ENCODE measurements at places on chromosomes 6 and 20. TPM values are rescaled to one million over a fixed set of nuclear protein-coding genes. Genes with fewer than 3 reads are reported as not detected.

GRCh38 chr20:728256-728944, 39.9 kb downstream of the SLC52A3 start:
- H3K36me3 ChIP-seq, result no peaks in the 10 kb centered on the region
- DNase-seq, result peak; percentile 67
- H3K27me3 ChIP-seq, result peaks cover 43% of the 10 kb centered on the region
- H3K4me1 ChIP-seq, result no peaks in the 10 kb centered on the region
- no peak overlapping the region for H3K27ac ChIP-seq
- peak overlapping the region; percentile 10 for H3K4me3 ChIP-seq

- no peaks in the 10 kb centered on the region for H3K36me3 ChIP-seq
- peaks cover 10% of the 10 kb centered on the region for H3K27me3 ChIP-seq
- no peak overlapping the region for H3K4me3 ChIP-seq
- peaks cover 9% of the 10 kb centered on the region for H3K4me1 ChIP-seq
- no peak for DNase-seq
- H3K27ac ChIP-seq, result no peak overlapping the region
Measured at GRCh38 chr20:54094268-54094580, 23.8 kb upstream of the BCAS1 start.

- no peaks in the 10 kb centered on the region for H3K4me1 ChIP-seq
- H3K27ac ChIP-seq, result no peak overlapping the region
- H3K36me3 ChIP-seq, result no peaks in the 10 kb centered on the region
Measured at GRCh38 chr6:97437087-97437486, 154.1 kb upstream of the MMS22L start.

MATN4 gene
- total RNA-seq, result 0.30 TPM

TRIM15 gene
- total RNA-seq, result not detected

ATG5 gene
- 28.5 TPM for total RNA-seq

OR12D3 gene
- total RNA-seq, result not detected

Data from activated naive CD8-positive, alpha-beta T cell treated with anti-CD3 and anti-CD28 coated beads, Interleukin-2, amount 10 ng/mL, durations not matched to agents 7 days and 5 days (primary cell).